ENCODE measurements at places on chromosomes 12 and 14. TPM values are rescaled to one million over a fixed set of nuclear protein-coding genes. Genes with fewer than 3 reads are reported as not detected.

DNA sequence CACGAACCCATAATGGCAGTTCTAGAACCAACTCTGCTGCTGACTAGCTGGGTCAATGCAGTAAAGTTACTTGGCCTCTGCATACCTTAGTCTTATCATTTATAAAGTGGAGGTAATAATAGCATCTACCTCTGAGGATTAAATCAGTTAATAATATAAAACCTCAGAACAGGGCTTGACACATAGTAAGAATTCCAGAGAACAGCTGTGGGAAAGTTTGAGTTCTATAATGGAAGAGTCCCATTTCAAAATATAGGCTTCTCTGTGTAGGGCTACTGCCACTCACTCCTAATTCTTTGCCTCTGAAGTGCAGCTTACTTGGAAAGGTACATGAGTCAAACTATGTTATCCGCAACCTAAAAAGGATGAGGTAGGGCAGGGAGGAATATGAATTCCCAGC is 269.2 kb upstream of the PRKD1 start:
- DNase-seq, result no peak

DNA sequence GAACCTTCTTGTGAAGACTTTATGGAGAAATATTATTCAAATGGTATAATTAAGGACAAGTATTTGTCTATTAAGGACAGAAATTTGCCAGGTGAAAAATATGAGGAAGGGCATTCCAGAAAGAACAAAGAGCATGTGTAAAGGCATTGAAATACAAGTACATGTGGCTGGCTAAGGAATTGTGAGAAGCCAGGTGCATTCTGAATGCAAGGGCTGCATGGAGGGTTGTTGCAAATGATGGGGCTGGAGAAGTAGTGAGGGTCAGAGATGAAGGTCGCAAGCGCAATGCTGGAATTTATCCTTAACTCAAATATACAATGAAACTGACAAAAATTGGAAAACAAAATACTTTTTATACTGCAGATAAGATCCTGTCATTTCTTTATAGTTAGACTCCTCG is 437.7 kb downstream of the ADAMTS20 start:
- DNase-seq, result no peak

GRCh38 chr12:62627181-62627580 is 160.6 kb downstream of the MON2 start:
- no peak for DNase-seq

DNA sequence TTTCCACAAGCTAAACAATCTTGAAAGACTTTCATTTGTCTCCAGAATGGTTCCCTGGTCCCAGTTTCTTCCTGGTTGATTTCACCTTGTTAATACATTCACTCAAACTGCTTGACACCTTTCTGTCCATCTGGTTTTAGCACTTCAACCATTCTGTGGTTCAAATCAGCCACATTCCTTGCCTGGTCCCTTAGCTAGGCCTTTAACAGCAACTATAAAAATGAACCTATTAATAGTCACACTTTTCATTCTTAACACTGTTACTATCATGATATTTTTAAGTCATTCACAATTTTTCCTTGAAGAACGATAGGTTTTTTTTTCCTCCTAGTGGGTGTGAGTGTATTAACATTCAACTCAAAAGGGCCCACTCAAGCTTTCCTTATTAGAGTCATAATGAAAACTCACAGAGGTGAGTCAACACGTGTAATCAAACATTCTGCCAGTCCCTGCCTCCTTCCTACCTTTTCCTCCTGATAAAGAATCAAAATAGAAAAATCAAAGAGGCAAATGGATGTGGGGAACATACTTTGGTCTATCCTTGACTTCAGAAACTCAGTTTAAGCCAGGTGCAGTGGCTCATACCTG is 34.4 kb upstream of the CCNT1 start:
- DNase-seq, result no peak

LRRK2 gene
- total RNA-seq, result 14.4 TPM

ADGRD1 gene
- 4.1 TPM for total RNA-seq
